ENCODE measurements at places on chromosomes 3 and 15.

GRCh38 chr15:58918239-58918638 lies 15.2 kb downstream of the SLTM start:
- DNase-seq, result no peak

DNA sequence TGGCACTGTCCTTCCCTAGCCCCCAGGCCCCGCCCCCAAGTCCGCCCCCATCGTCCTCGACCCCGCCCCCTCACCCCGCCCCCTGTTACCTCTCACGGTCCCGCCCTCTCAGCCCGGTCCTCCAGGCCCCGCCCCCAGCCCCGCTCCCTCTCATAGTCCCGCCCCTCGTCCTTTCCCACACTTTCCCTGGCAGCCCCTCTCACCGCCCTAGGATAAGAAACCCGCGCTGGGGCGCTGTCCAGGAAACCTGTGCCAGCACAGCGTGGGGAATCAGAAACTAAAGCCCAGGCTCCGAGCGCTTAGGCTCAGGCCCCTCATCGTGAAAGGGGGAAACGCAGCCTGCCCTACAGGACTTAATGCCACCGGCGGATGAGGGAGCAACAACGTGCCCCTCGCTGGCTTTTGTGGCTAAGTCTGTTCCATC lies 20.9 kb downstream of the TRPM1 start:
- peak; percentile 39 for DNase-seq

DNA sequence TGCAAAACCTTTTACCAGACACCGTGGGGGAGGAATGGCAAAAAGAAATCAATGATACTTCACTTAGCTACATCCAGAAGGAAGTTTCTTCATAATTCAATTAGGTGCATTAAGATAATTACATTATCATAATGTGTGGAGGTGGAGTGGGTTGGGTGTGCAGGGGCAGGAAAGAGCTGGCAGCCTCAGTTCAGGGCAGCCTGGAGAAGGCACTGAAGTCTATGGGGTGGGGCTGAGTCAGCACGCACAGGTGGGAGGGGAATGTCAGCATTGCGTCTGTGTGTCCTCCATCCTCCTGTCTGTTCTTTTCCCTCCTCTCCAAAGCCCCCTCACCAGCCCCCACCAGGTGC lies 278.8 kb downstream of the GABRG3 start:
- no peak for DNase-seq

DNA sequence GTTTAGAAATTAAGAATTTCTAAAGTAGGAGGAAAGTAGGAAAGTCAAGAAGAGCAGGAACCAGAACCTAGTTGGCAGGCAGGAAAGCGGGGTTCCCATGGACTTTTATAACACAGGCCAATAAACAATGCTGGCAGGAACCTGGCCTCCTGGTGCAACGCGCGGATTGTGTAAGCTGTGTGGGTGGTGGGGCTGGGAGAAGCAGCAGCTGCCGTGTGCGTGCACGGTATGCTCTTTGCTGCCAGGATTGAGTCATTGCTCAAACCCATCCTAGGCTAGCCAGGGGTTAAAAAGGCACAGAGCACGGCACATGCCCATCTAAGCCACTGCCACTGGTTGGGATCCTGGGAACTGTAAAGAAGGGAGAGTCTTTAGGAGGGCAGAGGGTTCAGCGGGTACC lies 209.9 kb upstream of the RGMA start:
- no peak for DNase-seq

GRCh38 chr3:150760431-150761200 lies 2.4 kb downstream of the SIAH2 start:
- no peak for DNase-seq

GRCh38 chr15:100043068-100043641 lies 298.6 kb downstream of the ADAMTS17 start:
- DNase-seq, result no peak

GRCh38 chr3:136989781-136990524 lies 32.2 kb downstream of the IL20RB start:
- DNase-seq, result no peak

DNA sequence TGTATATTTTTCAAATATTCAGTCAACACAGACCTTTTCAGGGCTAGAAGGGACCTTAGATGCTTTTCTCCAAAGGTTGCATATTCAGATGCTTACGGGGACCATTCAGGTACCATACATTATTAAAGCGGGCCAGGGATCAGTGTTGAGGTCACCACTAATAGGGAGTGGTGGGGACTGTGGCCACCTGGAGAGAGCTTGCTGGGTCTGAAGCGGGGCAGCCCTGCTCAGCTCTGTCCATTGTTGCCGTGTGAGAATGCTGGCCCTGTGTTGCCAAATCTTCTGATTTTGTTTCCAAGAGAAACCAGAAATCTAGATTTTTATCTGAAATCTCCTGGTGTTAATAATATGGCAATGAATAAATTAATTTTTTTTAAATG lies 23.7 kb downstream of the ABHD2 start:
- no peak for DNase-seq

- no peak for DNase-seq
These were observed 361.4 kb downstream of the VGLL3 start for GRCh38 chr3:86629511-86629910.

GRCh38 chr15:64693134-64693533 lies 82.3 kb downstream of the RBPMS2 start:
- DNase-seq, result no peak

DNA sequence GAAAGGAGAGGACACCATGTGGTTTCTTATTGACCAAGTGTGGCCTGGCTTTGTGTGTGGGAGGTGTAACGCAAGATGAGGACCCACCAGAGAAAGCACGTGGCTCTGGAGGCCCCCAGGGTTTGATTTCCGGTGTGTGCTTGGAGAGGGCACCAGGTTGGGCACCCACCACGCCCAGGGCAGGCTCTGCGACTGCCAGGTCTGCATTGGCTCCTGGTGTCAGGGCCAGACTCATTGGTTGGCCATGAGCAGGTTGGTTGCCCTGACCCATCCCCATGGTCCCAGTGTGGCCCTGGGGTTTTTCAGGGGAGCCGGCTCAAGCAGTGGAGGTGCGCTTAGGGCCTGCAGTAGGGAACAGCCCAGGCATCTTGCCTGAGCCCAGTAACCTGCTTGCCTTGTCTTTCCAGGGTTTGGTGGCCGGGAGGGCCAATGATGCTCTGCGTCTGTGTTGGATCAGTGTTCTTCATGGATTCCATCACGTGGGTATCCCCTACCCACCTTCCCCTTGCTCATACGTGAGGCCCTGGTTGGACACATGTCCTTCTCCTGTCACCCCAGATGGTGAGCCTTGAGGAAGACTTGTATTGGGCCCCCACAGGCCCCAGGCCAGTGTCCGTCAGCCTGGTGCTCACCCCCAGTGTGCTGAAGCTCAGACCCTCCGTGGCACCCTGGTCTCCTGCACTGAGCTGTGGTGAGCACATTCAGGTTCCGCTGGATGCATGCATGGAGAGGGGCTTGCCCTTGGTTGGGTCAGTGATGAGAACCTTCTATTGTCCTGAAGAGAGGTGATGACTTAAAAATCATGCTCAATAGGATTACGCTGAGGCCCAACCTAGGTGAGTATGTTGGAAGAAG lies 193.9 kb downstream of the UBE3A start:
- no peak for DNase-seq

DNA sequence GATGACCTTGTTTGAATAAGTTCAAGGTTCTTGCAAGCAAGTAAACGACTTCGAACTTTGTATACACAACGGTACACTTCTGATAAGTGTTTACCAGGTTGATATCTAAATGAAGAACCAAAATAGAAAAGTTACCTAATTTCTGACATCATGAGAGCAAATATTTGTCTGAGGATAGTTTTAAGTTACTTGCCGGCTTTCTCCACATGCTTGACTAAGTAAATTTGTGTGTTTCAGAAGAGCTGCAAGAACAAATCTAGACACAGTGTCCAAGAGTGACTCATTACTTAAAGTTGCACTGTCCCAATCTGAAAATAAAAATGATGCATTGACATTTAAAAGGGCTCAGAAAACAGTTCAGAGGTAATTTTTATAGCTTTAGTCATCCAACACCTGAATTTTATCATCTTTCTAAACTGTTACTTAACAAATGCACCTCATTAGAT lies 115.1 kb downstream of the HERC1 start:
- no peak for DNase-seq

GRCh38 chr3:101131767-101132166 lies 138.5 kb upstream of the ABI3BP start:
- DNase-seq, result no peak

- DNase-seq, result no peak
These were observed 74.1 kb upstream of the POMGNT2 start for GRCh38 chr3:43180027-43180426.

GRCh38 chr3:146589899-146590508 lies 15.1 kb downstream of the PLSCR5 start:
- peak; percentile 67 for DNase-seq

GRCh38 chr3:133763797-133764683 lies 17.8 kb downstream of the TF start:
- DNase-seq, result peak; percentile 33

- no peak for DNase-seq
These were observed 26.5 kb downstream of the AKAP13 start for GRCh38 chr15:85406916-85407315.

DNA sequence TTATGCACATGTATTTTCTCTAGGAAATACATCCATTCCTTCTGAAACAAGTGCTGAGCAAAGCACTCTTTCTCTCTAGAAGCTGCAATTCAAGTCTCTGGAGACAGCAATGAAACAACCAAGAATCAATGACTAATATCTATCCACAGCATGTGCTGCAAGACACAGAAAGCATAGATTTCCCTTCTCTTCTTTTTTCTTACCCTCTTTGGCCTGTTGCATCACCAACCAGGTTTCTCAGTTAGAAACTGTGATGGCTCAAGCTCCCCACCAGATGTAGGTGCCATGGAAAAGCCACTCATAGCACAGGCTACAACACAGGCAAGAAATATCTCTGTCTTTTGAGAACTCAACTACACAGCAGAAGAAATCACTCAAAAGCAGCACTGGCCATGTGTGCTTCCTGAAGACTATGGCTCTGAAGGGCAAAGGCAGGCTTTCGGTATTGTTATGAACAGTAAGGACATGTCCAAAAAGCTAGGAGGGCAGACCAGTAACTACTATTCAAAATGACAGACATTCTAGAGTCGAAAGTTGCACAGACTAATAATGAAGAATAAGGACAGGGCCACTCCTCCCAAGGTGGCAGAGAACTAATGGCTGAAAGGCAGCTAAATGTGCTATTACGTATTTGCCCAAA lies 15.5 kb downstream of the ZDHHC3 start:
- DNase-seq, result no peak

GRCh38 chr3:45180899-45181298 lies 34.7 kb upstream of the CDCP1 start:
- no peak for DNase-seq

DNA sequence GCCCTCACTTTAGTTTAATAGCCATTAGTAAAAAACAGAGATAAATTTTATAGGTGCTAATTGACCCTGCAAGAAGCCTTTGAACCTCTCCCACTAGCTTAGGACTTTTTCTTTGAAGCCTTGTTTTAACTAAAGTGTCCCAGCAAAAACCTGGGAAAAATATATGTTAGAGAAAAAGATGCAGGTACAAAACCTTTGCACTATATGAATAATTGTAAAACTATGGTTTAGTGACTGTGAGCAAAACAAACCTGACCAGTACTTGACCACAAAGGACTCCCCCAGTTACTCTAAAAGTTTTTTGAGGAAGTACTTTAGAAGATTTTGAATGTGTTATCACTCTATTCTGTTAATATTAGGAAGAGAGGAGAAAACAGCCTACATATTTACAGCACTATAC lies 123.3 kb upstream of the TP63 start:
- no peak for DNase-seq

GRCh38 chr3:192570315-192570714 lies 157.0 kb downstream of the FGF12 start:
- peak; percentile 2 for DNase-seq

DNA sequence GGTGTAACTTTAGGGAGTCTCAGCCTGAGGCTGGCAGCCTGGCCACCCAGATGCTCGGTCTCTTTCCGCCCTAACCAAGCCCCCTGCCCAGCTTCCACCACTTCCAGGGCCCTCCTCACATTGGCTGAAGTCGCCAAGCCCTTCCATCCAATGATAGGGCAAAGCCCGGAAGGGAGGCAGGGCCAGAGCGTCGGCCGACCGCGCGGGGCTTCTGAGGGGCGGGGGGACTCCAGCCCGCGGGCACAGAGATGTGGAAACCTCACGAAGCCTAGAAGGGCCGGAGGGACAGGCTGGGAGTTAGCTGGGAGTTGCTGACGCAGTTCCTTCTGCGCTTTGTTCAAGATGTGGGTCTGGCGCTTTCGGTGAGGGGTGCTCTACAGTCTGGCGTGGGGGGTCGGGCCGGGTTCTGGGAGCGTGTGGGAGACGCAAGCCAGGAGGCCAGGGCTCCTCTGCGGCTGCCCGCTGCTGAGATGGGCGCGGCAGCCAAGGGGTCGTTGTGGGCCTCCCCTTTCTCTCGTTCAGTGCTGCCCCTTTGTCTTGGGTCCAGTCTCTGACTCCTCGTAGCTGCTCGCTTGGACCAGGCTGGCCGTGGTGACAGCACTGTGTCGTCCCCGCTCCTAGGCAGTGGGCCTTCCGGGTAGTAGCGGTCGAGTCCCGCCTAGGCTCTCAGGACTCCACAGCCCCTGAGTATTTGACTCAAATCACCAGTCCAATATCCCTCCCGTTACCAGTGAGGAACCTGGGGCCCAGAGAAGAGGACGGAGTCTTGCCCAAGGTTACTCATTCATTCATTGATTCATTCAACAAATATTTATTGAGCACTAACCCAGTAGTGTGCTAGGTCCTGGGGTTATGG lies at the start of gene ZNF660:
TSS of gene ZNF660 (plus strand) at position 319 of the 856 bp plus-strand sequence. CDS start 9,230 bp downstream, outside the sequence.
- DNase-seq, result peak; percentile 97

- DNase-seq, result no peak
These were observed 17.8 kb upstream of the MB21D2 start for GRCh38 chr3:192935441-192935840.

GRCh38 chr15:51751697-51752683 lies 593 bp downstream of the TMOD2 start:
- DNase-seq, result peak; percentile 81

GRCh38 chr3:123609063-123609462 lies 24.2 kb upstream of the HACD2 start:
- DNase-seq, result no peak

GRCh38 chr15:59528429-59528828 lies 83.2 kb upstream of the GCNT3 start:
- DNase-seq, result no peak

GRCh38 chr3:58630710-58631092 lies 35.9 kb downstream of the FAM3D start:
- no peak for DNase-seq
